Left cardiac atrium (tissue), 4 donors: ENCODE measurements at places on chromosomes 1 and 21.

- DNase-seq, result no peak
Observed at GRCh38 chr1:55309786-55310504, 94.8 kb upstream of the USP24 start.

- DNase-seq, result no peak
Observed at GRCh38 chr21:36756527-36756926, 57.6 kb downstream of the SIM2 start.

GRCh38 chr1:3717041-3717714, 35.1 kb upstream of the CCDC27 start:
- DNase-seq, result no peak

- no peak for DNase-seq
Observed at GRCh38 chr1:36768486-36769178, 265.7 kb downstream of the GRIK3 start.

DNA sequence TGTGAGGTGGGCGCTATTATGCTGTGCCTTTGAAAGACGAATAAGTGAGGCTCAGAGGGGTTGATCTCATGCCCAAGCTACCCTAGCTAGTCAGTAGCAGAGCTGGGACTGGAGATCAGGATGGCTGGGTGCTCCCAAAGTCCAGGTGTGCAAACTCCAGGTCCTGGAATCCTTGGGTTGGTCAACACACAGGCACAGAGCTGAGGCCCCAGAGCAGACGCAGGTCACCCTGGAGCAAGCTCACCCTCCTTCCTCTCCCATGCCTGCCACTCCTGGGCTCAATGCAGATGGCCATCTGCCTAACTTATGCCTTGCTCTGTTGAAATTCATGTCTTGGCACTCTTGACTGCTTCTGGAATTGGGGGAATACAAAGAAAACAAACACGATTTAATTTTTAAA, 587.2 kb downstream of the PTPRU start:
- DNase-seq, result no peak

GRCh38 chr1:31618916-31619846, 1.7 kb downstream of the HCRTR1 start:
- no peak for DNase-seq

GRCh38 chr1:17586172-17586964, 46.9 kb downstream of the ARHGEF10L start:
- no peak for DNase-seq

DNA sequence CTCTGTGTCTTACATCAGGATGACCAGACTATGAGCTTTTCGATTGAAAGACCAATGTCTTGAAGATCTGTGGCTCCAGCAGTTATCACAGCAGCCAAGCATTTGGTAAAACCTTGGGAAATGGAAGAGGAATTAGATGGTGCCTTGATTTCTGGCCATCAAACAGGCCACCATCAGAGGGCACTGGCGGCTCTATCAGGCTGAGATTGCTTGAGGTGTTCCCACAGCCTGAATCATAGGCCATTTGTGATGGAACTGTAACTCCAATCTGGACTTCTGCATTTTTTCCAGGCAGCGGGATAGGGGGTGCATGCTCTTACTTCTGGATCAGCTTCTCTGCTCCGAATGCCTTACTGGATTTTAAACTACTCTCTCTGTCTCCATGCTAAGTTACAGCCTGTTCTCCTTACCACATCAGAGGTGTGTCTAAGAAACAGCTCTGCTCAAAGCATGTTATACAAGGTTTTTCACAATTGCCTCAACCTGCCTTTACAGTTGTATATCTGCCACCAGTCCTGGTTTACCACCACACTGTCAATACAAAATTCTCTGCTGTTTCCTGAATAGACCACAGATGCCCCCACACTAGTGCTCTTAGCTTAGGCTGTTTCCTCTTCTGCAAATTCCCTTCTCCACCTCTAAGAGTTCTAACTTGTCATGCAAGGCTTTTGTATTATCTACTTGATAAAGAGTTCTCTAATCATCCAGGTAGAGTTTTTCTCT, 180.9 kb downstream of the PTGER3 start:
- DNase-seq, result no peak

DNA sequence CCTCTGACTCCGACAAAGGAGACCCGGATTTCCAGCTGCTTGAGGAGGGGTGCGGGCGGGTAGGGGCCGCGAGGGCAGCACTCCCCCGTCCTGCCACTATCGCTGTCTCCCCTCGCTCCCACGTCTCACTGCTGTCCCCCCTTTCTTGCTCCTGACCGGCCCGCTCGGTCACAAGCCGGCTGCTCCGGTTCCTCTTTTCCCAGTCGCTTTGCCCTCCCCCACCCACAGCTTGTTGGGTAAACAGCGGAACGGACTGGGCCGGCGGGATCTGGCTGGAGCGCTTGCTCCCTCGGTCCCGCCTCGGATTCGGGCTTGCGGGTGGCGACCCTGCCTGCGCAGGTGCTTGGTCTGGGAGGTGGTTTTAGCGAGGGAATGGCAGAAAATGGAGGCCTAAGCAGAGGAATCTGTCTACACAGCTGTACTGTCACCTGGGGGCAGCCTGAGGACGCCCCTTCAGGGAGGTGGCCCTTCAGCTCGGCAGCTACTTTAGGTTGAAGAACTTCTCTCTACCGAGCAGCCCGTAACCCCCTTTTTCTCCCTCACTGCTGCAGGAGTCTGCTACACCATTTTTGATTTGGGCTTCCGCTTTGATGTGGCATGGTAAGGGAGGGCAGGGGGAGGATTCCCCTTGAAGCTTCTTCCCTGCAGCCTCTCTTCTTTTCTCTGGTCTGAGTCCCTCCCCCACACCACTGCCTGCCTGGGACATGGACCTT, 645 bp downstream of the ATP6V0B start:
- DNase-seq, result peak; percentile 74

DNA sequence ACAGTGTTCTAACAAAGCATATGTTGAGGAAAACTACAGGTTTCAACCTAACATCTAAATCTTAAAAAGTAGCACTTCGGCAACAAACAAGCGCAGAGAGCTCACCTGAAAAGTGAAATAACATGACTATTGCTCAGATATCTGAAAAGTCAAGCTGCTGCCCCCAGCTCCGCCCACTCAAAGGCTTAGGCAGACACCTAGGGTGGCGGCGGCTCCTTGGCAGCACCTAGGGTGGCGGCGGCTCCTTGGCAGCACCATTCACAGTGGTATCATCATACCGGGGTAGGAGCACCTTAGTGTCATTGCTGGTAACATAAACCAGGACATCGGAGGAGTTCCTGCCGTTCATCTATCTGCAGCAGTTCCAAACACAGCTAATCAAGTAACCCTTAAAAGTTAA, 4.2 kb upstream of the S100A12 start:
- DNase-seq, result no peak

DNA sequence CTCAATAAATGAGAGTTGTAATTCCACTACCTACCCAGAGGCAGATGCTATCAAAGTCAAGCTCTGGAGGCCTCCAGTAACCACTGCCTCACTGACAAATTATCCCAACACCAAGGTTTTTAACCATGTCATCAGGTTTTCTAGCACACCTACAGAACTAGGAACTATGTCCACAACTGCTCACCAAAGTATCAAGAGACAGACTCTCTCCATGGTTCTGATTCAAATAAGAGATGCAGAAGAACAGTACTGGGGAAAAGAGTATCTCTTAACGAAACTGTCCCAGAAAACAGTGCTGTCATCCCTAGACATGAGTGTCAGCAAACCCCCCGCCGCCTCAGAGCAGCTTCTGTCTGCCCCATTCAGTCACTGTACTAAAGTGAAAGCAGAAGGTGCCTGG, 301.7 kb downstream of the OMA1 start:
- DNase-seq, result no peak

DNA sequence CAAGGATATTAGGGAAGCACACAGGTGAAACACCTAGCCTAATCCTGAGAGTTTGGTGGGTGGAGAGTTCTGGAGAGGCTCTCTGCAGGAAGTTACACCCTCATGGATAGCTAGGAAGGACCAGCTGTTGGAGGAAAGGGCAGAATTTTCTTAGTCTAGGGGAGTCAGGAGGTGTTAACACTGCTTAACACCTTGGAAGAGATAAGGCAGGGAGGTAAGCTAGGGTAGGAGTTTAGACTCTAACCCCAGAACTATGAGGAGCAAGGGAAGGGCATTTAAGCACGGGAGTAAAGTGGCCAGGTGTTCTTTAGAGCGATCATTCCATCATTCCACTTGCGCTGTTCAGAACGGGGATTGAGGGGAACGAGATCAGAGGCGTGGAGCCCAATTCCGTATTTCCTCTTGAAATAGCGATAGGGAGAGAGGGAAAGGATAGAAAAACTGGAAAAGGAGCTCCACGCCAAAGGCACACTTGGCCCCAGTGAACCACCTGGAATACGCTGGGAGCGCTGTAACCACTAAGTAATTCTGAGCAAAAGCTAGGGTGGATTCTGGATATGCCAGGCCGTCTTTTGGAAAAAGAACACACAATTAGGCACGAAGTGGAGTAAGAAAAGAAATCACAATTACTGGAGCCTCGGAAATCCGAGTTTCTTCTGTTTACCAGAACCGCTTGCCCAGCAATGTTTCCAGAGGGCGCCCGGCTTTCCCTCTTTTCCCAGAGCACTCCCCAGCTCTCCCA, 1.5 kb upstream of the GPR137B start:
- no peak for DNase-seq

- no peak for DNase-seq
Observed at GRCh38 chr1:2151252-2151651, 43.3 kb downstream of the FAAP20 start.

GRCh38 chr1:167149793-167150491, 56.1 kb downstream of the STYXL2 start:
- no peak for DNase-seq

- DNase-seq, result no peak
Observed at GRCh38 chr1:181208083-181208482, 119.6 kb downstream of the IER5 start.

DNA sequence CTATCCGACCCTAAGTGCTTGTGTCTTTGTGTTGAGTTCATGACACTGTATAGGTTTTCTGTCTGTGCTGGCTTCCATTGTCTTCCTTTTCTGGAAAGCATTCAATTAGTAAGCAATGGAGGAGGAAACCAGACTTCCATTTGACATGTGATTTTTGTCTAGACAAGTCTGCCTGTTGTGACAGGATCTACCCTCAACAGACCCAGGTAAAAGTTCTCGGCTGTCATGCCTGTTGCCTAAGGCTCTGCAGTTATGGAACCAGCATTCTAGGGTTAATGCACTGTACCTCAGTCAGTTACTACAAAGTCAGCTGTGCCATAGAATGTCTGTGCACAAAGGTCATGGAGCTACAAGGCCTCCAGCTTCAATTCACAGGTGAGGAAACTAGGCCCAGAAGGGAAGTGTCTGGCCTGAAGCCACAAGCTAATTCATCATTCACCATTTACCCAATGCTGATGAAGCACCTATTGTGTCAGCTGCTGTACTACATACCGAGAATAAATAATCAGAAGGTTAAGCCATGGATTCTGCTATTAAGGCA, 72.3 kb downstream of the PLPP3 start:
- no peak for DNase-seq

DNA sequence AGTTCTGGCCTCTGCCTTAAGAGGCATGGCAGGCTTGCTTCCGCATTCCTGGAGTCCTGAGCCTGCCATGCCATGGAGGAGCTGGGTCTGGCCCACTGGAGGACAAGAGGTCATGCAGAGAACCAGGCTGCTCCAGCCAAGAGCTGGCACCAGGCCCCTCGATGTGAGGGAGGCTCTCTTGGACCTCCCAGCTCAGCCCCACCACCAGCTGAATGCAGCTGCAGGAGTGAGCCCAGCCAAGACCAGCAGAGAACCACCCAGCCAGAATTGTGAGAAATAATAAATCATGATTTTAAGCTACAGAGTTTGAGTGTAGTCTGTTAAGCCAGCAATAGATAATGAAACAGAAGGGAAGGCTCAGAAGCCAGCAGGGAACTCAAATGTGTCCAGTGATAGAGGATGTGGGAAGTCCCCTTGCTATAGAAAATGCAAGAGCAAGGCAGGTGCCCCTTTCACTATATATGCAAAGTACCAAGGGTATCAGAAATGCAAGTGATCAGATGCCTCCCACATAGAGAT, 118.4 kb downstream of the HIVEP3 start:
- peak; percentile 76 for DNase-seq

DNA sequence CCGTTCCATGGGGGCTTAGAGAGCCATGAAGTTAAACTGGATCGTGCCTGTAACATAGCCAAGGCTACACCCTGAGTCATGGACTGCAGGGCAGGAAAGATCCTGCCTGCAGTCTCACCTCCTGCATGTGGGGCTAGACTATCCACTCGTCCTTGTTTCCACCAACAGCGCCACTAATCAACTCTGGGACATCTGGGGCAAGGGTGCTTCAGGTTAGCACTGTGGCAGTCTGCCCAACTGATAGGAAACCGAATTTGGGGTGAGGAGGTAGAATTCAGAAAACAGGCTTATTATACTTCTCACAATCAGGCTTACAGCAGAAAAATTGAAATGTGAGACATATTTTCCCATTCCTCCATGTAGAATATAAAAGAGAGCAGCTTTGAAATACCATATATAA, 85.2 kb upstream of the ADAM30 start:
- DNase-seq, result no peak

GRCh38 chr1:66494482-66494881, 39.5 kb upstream of the SGIP1 start:
- no peak for DNase-seq

- no peak for DNase-seq
Observed at GRCh38 chr1:163271535-163271934, 50.2 kb upstream of the NUF2 start.
